ENCODE measurements at places on chromosomes 3 and 15. TPM values are rescaled to one million over a fixed set of nuclear protein-coding genes. Genes with fewer than 3 reads are reported as not detected.

Gene GAP43
- total RNA-seq = not detected

Gene CPEB1
- not detected for total RNA-seq

Gene PSTPIP1
- 142 TPM for total RNA-seq

Gene MYL3
- total RNA-seq = not detected

Gene TMC3
- total RNA-seq = not detected

Gene OSTN
- not detected for total RNA-seq

Gene SOX2
- total RNA-seq = not detected

Gene LRRC2
- total RNA-seq = 0.09 TPM

Gene KLHL40
- not detected for total RNA-seq

Gene GOLGA6L9
- total RNA-seq = 0.91 TPM

Gene ITIH1
- total RNA-seq = not detected

Gene HIGD2B
- total RNA-seq = 0.16 TPM

Gene TP53BP1
- 42.7 TPM for total RNA-seq

Gene PRR20G
- not detected for total RNA-seq

Gene CNTN3
- not detected for total RNA-seq

Gene XCR1
- total RNA-seq = 0.05 TPM

Gene TNFAIP8L3
- total RNA-seq = 0.18 TPM

Gene SLC28A1
- total RNA-seq = not detected

Gene PAK6
- 0.43 TPM for total RNA-seq

Gene HEG1
- 36.0 TPM for total RNA-seq

Gene DLL4
- total RNA-seq = not detected

Gene RTP3
- total RNA-seq = not detected

Gene RETNLB
- total RNA-seq = not detected

Gene ACAD11
- total RNA-seq = 10.4 TPM

Gene TWF2
- total RNA-seq = 107 TPM

Gene PARP15
- 37.1 TPM for total RNA-seq

Gene ATP13A4
- total RNA-seq = 2.7 TPM

Gene RAB6B
- total RNA-seq = 0.91 TPM

Gene GOLGA6A
- total RNA-seq = not detected

Gene ROBO1
- not detected for total RNA-seq

All from T-helper 2 cell treated with Interferon-gamma antibody and Interleukin-4, amounts not matched to agents 100 ng/mL and 5 ng/mL, for 36 hours (primary cell).